Activated CD4-positive, alpha-beta T cell treated with anti-CD3 and anti-CD28 coated beads for 24 hours (primary cell): ENCODE measurements at places on chromosomes 13 and 19.

DNA sequence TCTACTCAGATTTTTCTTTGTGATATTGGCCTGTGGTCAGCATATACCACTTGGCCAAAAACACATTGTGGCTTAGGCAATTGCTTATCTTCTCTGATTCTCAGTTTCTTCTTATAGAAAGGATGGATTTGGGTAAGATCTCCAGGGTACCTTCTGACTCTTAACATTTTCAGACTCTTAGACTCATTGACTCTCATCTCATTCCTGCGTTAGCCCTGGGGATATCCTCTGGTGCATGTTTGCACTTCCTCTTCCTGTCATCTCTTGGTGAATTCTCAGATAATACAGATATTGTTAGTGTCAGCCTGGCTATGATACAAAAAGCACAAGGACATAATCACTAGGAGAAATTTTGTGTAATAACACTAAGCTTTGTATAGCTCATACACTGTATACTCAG lies 492.5 kb upstream of the GPC6 start:
- DNase-seq = no peak

DNA sequence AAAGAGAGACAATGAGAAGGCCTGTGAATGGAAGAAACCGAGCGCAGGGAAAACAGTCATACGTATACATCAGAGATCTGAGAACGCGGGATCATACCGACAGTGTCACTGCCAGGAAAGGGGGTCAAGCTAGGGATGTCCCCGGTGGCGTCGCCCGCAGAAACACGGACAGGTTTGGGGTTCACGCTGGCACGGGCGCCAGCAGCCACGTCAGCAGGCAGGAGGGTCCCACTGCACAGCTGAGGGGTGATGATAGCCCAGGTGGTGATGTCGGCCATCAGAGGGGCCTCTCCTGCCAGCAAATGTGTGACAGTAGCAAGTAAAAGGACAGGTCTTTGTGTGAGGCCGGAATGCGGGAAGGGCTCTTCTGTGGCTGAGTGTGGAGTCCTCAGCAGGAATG lies 3.4 kb upstream of the ZNF229 start:
- no peak for DNase-seq

DNA sequence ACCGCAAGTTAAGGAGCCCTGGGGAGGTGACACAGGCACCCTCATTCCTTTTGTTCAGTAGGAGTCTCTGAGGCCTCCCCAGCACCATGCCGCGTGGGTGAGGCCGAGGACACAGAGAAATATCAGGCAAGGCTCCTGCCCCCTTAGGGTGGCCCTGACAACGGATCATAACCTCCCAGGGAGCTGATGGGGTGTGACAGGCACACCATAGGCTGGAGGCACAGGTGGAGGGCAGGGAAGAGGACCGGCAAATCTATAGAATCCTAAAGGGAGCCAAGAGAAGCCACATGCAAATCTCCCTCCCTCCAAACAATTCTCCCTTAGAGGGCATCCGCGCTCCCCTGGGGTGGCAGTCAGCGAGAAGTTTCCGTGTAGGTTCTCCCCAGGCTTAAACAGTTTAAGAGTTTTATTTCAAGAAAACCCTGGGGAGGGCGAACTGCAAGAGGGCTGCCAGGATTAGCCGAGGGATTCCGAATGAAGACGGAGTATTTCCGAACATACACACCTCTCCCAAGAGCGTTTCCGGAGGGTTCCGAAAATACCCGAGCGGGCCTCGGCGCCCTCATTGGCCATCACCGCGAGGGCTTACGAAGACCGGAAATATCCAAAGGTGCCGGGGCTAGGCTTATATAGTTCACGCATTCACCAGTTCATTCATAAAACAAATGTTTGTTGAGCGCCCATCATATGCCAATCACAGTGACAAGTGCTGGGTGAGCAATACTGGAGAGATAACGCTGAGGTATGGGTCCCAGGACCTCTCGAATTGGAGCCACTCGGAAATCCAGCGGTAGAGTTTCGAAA lies 610 bp upstream of the RPL28 start:
- DNase-seq = peak; percentile 95

DNA sequence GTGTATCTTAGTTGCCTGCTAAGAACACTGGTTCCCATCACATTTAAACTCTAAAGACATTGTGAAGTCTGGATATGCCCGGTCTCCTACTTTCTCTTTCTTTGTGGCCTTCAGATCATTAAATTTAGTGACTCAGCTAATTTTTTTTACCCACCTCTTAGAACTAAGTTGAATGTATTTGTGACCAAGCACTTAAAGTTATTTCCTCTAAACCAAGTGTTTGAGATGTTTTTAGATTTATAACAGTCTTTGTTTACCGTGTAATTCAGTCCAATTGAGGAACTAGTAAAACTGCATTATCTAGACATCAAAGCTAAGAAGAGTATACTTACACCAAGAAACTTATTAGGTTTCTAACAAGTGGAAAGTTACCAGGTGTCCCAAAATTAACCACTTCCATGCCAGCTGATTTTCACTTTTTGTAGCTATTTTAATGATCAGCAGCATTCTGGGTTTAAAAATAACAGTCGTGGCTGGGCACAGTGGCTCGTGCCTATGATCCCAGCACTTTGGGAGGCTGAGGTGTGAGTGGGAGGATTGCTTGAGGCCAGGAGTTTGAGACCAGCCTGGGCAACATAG lies 53.1 kb downstream of the ARHGAP35 start:
- DNase-seq = no peak

- DNase-seq = no peak
Observed at GRCh38 chr13:39531646-39532045, 71.3 kb downstream of the LHFPL6 start.

GRCh38 chr19:45245334-45245787 lies at the start of gene EXOC3L2:
Gene EXOC3L2, minus strand, starts transcription at chr19:45245407. Its CDS starts 6,362 bp downstream, at chr19:45239045.
- DNase-seq = no peak

GRCh38 chr19:288911-289310 lies 2.3 kb downstream of the PLPP2 start:
- DNase-seq = no peak

GRCh38 chr13:93345770-93346169 lies 119.2 kb downstream of the GPC6 start:
- no peak for DNase-seq

- no peak for DNase-seq
Observed at GRCh38 chr13:88246239-88246638, 575.1 kb downstream of the SLITRK5 start.

DNA sequence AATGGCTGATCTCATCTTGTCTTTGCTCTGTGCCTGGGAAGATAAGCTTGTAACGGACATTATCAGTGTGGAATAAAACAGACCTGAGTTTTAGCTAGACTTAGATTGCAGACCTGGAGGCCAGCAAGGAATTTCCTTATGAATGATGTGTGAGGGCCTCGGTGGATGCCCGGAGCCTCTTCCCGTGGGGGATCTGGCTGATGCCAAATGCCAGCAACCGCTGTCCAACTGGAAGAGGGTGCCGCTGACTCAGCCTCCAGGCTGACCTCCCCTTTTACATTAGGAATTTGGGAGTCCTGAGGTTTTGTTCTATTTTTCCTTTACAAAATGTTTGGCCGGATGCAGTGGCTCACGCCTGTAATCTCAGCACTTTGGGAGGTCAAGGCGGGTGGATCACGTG lies 19.6 kb upstream of the LILRA2 start:
- no peak for DNase-seq
